CD4-positive, alpha-beta T cell treated with Interferon alpha-2 for 1 hour (primary cell): ENCODE measurements at places on chromosomes 2 and 18.

DNA sequence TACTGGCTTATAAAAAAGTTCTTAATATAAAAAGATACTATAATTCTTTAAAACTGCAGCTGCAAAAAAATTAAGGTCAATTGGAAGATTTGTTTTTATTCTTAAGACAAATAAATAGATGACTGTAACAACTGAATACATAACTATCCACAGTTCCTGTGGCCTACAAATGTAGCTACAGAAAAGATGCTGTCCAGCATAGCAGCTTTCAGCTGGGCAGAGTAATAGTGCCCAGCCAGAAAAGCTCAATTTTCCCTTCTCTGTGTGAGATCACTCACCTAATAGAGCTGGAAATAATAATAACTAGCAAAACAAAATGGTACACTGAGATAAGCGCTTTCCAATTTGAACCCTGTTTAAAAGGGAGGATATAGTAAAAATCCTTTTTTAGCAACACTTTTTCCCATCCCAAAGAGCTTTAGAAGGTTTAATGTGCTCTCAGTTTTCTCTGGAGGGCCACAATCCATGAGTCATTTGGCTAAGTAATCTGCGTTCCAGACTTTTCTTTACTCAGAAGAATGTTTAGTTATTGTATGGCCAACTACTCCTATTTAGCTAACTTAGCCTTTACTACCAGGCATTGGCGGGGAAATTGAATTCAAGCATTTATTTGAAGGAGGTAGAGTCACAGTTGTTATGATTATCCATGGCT lies 158.1 kb upstream of the SLC39A10 start:
- no peak for DNase-seq

- no peak for DNase-seq
Observed at GRCh38 chr18:42814618-42815017, 300.9 kb downstream of the RIT2 start.

- DNase-seq, result no peak
Observed at GRCh38 chr2:53865264-53865663, 5.5 kb upstream of the GPR75 start.

GRCh38 chr2:105149272-105149671 lies 92.3 kb upstream of the GPR45 start:
- no peak for DNase-seq

DNA sequence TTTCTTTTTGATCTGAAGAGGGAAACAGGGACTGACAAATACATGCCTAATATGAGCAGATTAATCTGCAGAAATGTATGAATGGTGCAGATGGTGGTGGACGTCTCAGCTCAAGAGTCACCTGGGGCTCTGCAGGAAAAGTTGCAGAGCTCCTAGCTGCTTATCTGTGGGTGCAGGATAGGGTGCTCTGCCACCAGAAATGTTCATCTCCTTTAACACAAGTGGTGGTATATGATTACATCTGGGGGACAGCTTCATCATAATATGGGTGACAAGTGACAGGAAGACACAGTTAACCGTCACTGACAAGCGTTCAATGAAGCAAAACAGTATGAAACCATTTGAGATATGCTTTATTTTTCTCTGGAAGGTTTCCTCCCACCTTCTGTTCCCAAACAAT lies 121.2 kb upstream of the LINC00305 start:
- no peak for DNase-seq

GRCh38 chr2:60411295-60411694 lies 142.2 kb downstream of the BCL11A start:
- no peak for DNase-seq

GRCh38 chr18:45155526-45155925 lies 459.8 kb upstream of the SLC14A2 start:
- DNase-seq, result no peak

- no peak for DNase-seq
Observed at GRCh38 chr2:213187386-213187785, 36.0 kb upstream of the IKZF2 start.

GRCh38 chr2:2860589-2861300 lies 516.9 kb downstream of the EIPR1 start:
- DNase-seq, result no peak

GRCh38 chr18:79402977-79403722 lies 7.4 kb downstream of the NFATC1 start:
- DNase-seq, result peak; percentile 47

DNA sequence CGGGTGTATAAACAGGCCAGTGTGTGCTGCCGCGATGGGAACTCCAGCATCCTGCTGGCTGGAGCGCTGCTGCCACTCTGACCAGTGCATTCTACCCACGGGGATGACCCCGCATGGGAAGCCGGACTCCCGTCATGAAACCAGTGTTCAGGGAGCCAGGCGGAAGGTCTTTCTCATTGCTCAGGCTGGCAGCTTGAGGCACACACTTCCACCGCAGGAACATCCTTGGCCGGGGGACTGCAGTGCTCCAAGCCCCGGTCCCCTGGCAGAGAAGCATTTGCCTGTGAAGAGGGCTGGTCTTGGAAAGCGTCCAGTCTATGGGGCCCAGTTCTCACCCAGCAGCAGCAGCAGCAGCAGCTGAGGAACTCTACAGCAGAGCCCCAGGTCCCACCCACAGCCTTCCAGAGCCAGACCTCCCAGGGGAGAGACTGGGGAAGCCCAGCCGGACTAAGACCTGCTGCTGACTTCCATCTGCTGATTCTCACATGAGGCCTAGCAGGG lies 235.9 kb downstream of the KLHL29 start:
- DNase-seq, result no peak

DNA sequence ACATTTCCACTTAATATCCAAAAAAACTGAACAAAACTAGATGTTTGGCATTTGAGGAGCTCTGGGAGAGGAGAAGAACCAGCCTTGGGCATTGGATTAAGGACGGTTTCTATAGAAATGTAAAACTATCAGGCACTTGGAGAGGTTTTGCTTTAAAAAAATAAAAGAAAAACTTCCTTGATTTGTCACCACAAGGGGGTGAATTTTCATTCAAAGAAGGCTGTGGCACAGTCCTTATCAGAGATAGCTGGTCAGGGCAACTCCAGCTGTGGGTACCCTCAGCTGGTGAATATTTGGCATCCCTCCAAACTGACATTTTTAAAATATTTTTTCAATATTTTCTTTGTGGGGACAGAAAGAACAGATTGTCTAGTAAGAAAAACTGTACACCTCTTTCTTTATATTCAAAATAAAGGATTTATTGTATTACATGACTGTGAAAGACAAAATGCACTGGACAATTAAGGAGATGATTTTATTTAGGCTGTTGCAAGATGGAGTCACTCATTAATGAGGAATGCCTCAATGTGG lies 46.1 kb upstream of the TBC1D8 start:
- DNase-seq, result no peak

DNA sequence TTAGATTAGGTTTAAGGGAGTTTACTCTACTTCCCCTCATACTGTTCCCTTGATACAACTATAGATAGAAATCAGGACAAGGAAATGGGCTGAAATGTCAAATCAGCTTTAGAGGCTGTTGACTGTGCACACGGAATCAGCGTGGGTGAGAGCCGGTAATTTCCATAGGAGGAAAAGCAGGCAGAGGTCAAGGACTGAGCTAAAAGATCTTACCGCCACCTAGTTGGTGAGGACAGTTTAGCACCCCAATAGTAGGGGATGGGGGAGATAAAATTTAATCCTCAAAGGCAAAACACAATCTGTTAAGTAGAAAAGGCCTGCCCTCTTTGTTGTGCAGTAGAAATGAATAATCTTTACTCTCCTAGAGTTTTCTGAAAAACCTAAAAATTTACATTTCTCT lies 1154.5 kb upstream of the CHAC2 start:
- DNase-seq, result no peak
